ENCODE measurements at places on chromosomes 7 and 10. TPM values are rescaled to one million over a fixed set of nuclear protein-coding genes. Genes with fewer than 3 reads are reported as not detected.

The CD36 gene
- total RNA-seq = 1.3 TPM

DNA sequence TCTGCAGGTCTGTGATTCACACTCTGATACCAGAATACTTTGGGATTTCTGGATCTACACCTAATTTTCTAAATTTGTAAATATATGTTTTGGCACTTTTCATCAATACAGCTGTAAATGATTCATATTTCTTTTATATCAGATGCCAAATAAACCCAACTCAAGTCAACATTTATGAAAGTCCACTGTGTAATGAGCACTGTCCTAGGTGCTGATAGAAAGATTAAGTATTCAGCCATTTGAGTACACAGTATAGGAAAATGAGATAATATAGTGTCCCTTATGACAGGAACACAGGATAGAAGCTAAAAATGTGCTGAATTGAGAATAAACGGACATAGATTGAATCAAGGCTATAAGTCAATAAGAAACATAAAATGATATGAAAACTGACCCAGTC, 6.4 kb downstream of the ANXA7 start:
- DNase-seq = no peak

- no peak for DNase-seq
These were observed 6.9 kb downstream of the COX19 start for GRCh38 chr7:968205-969105.

DNA sequence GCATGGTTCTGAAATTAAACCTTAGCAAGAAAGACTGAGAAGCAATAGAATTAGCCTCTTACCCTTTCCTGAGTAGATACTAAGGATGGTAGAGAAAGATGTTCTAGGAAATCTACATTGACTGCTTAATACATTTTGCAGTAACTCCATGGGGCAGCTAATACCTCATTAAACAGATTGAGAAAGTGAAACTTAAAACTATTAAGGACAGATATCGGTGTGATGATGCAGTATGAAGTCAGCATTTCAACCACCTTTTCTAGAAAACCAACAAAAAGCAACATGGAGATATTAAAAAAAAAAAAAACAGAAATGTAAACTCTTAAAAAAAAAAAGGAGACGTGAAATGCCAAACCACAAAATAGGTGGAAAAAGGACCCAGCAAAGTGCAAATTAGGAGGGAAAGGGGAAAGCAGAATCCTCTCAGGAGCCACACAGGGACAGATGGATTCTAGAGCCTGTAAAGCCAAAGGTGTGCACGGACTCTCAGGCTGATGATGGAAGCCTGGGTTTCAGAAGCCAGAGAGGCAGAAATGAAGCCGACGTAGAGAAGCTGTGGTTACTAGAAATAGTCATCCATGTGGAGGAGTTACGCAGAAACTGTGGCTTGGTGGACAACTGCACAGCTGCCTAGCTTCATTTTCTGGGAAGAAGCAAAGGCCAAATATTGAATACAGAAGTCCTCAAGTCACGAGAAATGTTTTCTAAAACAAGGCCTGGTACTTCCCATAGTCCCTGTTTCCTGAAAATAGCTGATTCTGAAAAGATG, 38.1 kb upstream of the GPR141 start:
- no peak for DNase-seq

- DNase-seq = no peak
These were observed 86.2 kb downstream of the CREM start for GRCh38 chr10:35212856-35213255.

DNA sequence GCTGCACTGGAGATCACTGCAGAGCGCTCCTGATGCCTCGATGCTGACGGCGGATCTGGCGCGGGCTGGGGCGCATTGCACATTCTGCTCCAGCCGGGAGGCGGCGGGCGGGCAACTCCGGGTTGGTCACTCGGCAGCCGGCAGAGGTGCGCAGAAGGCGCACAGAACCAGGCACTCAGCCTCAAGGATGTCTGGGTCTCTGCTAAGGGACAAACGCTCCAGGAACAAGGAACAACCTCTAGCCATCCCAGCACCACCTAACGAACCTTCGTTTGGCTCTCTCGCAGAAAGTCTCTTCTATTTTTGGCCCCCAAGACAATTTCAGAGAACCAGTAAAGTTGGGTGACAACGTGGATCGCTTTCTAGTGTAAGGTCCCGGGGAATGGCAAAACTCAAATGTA, 254.6 kb downstream of the OTUD1 start:
- peak; percentile 10 for DNase-seq

The FGFBP3 gene
- total RNA-seq = 0.32 TPM

DNA sequence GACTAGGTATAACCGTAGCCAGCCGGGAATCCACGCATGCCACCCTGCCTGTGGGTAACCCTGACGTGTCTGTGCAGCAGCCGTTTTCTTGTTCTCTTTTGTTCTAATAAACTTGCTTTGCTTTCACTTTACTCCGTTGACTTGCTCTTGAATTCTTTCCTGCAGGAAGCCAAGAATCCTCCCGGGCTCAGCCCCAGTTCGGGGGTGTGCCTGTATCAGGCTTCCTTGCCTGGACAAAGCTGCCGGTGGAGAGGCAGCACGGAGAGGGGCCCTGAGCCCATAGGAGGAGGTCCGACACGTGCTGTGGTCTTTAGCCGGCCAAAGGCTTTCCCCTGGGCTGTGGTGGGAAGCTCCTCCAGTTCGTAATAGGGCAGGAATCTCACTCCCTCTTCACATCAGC, 256.5 kb upstream of the PPP2R2D start:
- DNase-seq = peak; percentile 3

DNA sequence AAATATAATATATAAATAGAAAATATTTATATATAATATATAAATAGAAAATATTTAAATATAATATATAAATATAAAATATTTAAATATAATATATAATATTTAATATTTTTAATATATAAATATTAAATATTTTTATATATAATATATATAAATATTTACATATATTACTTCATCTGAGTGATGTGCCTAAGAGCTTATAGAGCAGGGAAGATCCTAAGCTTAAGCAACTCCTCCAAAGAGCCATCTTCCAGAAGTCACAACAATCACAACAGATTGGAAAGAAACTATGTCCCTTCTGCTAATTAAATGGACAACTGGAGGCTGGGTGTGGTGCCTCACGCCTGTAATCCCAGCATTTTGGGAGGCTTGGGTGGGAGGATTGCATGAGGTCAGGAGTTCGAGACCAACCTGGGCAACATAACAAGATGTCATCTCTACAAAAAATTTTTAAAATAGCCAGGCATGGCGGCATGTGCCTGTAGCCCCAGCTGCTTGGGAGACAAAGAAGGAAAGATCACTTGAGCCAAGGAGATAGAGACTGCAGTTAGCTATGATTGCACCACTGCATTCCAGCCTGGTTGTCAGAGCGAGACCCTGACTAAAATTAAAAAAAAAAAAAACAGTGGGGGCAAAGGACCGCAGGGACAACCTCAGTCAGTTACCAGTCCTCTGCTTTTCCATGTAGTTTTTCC, 198.7 kb downstream of the SKIDA1 start:
- no peak for DNase-seq

The AGR3 gene
- not detected for total RNA-seq
